Urinary bladder (tissue), 4 donors: ENCODE measurements at places on chromosomes 7 and 10. TPM values are rescaled to one million over a fixed set of nuclear protein-coding genes. Genes with fewer than 3 reads are reported as not detected.

The RBM28 gene
- total RNA-seq = 21.3 TPM

- DNase-seq = no peak
These were observed 327 bp upstream of the FIS1 start for GRCh38 chr7:101245147-101245668.

- no peak for DNase-seq
These were observed 178.9 kb downstream of the MLLT10 start for GRCh38 chr10:21712975-21713374.

- no peak for DNase-seq
These were observed 130.8 kb upstream of the GPR26 start for GRCh38 chr10:123535386-123535785.

GRCh38 chr7:1954366-1955004 lies 278.3 kb downstream of the MAD1L1 start:
- no peak for DNase-seq

DNA sequence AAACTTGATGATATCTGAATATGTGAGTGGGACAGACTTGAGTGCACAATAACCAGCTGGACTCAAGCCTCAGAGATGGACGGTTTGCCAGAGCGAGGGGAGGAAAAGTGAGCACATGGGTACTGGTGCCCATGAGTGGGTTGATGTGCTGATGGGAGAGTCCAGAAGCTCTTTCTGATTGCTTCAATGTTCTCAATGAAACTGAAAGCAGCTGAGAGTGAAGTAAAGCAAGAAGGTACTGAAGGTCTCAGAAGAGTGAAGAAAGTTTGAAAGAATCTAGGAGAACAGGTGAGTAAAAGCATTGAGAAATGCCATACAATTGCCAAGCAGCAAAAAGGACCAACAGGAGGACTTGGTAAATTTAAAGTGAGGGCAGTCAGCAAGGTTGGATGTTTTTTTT lies 28.6 kb downstream of the CTTNBP2 start:
- no peak for DNase-seq

DNA sequence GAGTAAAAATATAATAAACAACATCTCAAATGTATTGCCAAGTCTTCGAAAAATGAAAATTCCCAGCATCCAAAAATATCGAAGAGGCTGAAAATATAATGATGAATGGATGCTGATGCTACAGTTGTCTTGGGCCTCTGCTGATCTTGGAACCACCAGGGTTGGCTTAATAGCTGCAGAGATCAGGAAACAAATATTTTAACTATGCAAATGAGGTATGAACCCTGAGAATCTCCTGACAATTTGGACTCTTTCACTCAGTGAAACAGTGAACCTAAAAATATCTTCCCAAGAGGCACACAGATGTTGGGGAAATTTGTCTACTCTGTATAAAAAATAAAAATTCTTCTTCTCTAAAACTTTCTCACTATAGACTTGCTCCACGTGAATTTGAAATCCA lies 97.7 kb upstream of the EGFR start:
- no peak for DNase-seq

DNA sequence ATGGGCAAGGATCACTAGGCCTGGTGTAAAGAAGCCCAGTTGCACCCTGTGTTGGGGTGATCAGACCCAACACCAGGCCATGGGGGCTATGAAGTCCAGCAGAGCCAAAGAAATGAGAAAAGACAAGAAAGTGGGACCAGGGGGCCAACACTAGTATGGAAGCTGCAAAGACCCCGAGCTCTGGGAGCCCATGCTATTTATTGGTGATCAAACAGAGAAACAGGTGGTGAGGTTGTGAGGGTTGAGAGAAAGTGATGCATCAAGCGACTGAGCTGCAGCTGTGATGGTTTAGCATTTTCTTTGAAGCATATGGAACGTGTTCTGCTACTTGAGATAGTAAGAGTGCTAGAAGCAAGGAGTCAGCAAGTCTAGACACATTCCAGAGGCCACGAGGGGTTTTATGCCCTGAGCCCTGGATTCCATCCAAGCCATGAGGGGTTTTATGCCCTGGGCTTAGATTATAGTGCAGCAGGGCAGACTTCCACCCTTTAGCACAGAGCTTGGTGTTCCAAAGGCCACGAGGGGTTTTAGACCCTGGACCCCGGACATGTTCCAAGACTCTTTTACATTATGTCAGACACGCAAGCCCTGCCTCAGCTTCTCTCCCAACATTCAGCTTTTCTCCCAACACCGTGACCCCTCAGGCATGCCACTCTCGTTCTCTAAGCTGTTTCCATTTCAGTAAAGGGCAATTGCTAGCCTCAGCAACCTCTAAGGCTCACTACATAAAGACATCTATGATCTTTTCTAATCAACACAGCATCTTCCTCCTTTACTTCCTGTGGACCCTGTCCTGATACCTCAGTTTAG lies 43.1 kb upstream of the GPAM start:
- no peak for DNase-seq

- no peak for DNase-seq
These were observed 312.8 kb downstream of the PHTF2 start for GRCh38 chr7:78111386-78111785.

DNA sequence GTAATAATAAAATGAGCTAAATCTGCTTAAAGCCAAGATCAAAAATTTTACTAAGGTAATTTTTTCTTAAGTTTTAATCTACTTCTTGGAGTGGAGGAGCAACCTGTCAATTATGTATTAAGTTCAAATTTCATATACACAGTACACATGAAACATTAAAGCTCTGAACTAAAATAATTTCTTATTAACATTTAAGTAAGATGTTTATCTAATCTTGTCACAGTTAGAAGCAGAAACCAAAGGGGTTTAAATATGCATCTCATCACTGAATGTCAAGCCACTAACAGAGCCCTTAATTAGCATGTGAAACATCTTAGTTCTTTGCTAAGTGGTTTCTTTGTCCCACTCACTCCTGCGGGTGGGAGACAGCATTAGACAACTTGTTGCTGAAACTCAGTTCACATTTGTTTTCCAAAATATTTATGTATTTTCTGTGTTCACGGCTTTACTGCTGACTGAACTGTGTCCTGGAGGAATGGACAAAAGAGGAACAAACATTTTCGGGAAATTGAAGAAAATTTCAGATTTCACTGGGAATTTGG lies 130.9 kb upstream of the MBL2 start:
- no peak for DNase-seq
